G401 (cell line): ENCODE measurements at places on chromosomes 7 and 10. TPM values are rescaled to one million over a fixed set of nuclear protein-coding genes. Genes with fewer than 3 reads are reported as not detected.

DNA sequence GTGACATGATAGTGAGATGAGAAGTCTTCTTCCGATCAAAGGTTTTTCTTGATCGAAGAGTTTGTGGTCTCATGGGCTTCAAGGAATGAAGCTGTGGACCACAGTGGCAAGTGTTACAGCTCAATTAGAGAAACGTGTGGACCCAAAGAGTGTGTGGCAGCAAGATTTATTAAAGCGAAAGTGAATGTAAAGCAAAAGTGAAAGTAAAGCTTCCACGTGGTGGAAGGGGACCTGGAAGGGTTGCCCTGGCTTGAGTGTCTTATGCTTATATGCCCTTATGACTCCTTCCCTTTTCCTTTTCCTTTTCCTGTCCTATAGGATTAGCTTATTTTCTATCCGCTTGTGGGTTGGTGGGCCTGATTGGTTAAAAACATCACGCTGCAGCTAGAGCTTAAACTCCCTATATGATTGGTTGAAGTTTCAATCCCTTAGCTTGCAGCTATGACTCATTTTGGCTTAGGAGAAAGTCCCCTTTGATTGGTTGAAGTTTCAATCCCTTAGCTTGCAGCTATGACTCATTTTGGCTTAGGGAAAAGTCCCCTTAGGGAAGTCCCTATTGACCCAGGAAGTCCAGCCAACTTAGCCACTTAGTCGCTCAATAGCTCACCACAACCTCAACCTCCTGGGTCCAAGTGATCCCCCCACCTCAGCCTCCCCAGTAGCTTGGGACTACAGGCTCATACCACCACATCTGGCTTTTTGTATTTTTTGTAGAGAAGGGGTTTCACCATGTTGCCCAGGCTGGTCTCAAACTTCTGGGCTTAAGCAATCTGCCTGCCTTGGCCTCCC lies 34.7 kb downstream of the MRPS24 start:
- no peak for DNase-seq

DNA sequence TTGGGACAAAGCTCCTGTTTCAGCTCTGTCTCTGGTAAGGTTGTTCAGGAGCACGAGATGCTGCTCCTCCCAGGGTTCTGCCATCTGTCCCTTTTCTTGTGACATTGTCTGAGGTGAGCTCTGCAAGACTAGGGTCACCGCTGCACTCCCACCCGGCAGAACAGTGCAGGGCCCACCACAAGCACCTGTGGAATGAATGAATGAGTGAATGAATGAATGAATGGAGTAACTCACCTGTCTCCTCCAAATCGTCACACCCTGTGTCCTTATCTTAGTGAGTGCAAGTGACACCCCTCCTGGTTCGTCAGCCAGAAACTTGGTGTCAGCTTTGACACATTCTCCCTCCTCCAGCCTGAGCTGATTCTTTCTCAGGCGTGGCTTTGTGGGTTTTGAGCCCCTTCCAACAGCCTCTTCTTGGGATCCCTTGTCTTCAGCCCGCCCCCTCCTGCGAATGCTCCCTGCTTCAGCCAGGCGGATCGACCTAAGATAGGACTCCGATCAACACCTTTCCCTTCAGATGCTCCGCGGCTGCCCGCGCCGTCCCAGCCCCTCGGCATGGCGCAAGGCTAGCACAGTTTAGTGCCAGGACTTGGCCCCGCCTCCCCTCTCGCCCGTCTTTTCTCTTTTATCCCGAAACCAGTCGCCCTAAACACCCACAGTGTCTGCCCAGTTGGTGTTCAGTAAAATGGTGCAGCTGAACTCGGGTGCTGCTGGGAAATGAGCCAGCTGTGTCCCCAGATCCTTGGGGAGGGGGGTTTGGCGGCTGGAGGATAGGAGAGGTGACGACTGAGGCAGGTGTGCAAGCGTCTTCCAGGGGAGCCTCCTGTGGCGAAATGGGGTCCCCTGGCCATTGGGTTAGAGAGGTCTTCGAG lies 89.3 kb downstream of the BEND7 start:
- peak; percentile 34 for DNase-seq

DNA sequence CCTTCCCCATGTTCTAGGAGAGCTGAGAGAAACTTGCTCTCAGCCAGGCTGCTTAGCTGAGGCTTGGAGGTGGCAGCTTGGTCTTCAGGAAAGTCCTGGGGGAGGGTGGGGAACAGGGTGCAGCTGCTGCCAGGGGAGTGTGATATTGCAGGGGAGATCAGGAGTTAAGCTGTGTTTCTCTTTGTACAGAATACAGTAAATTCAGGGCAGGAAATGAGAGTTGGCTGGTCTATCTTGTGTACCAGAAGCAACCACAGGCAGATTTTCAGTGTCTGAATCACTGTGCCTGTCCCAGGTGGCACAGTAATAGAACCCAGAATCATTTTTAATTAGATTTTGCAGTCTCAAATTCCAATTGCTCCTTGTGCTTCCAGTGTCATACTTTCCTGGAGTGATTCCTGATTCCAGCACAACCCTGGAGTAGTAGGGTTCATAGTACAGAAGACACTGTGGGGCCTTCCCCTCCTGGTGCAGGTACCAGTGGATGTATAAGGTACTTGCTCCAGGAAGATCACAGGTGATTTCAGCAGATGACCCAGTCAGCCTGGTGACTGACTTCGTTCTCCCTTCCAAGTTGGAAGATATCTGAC lies 94.0 kb upstream of the TARP start:
- DNase-seq = no peak

GRCh38 chr10:77524281-77524711 lies 113.3 kb downstream of the KCNMA1 start:
- DNase-seq = peak; percentile 28

DNA sequence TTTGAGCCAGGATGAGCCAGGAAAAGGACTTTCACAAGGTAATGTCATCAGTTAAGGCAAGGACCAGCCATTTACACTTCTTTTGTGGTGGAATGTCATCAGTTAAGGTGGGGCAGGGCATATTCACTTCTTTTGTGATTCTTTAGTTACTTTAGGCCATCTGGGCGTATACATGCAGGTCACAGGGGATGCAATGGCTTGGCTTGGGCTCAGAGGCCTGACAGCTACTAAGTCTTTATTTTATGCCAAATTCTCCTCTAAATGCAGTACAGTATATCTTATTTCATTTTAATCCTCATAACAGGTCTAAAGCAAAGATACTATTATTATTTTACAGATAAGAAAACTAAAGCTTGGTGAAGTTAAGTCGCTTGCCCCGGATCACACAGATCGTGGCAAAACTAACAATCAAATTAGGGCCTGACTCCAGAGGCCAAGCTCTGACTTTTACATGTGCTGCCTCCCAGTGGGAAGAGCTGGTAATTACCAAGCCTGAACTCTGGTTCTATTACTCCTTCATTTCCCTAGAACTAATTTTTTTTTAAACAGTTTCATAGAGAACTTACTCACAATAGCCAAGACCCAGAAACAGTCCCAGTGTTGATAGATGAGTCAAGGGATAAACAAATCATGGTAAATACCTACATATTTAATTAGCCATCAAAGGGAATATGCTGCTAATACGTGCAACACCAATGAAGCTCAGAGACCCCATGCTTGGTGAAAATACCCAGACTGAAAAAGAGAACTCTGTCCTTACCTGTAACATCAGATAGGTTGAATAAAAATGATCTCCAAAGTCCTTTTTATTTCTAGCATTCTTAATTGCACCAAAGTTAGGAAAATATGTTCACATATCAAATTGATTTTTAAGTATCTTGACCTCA lies 35.4 kb downstream of the C7orf25 start:
- DNase-seq = peak; percentile 25

GRCh38 chr7:48300301-48300700 lies 129.0 kb downstream of the ABCA13 start:
- no peak for DNase-seq

DNA sequence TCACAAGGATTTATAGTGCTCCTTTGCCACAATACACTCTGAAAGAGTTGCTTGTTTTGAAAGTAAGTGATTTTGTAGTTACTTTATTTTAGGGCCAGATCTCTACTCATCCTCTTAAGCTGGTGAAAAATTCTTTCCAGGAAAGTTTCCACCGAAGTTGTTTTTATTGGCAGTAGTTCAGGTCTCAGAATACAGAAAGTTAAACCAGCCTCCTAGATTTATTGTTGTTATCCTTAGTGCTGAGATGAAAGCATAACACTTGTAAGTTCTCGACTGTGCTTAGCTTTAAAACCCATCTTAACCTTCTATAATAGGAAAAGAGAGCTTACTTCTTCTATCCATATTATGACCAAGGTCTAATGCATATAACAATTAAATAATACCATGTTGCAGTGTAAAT lies 5.5 kb downstream of the AP3M1 start:
- no peak for DNase-seq

DNA sequence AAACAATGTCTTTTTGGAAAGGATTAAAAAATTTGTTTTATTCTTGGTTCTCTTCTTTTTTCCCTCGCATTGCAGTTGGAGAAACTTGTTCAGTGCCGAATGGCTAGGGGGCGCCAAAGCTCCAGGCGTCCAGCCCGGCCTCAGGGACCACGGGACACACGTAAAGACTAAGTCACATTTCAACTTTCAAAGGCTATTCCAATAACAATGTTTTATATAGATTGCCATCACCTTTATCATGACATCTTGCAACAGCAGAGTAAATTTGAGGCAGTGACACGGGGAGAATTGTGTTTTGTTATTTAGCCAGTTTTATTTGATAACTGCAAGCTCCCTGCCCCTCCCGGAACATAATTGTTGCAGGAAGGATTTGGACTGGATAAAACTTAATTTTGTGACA lies 2.2 kb upstream of the IGFBP3 start:
- DNase-seq = peak; percentile 48

DNA sequence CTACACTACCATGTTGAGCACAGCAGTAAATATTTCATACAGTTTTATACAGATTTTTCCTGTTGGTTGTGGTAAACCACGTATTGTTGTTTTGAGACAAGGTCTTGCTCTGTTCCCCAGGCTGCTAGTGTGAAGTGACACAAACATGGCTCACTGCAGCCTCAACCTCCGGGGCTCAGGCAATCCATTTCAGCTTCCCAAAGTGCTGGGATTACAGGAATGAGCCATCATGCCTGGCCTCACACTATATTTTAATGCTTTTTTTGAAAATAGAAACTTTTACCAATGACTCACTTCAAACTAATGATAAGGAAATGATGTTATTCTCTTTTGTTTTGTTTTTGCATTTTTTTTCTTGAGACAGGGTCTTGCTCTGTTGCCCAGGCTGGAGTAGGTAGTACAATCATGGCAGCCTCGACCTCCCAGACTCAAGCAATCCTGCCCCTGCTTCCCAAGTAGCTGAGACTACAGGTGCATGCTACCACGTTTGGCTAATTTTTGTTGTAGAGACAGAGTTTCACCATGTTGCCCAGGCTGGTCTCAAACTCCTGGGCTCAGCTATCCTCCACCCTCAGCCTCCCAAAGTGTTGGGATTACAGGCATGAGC lies 210.6 kb downstream of the TPST1 start:
- DNase-seq = no peak

DNA sequence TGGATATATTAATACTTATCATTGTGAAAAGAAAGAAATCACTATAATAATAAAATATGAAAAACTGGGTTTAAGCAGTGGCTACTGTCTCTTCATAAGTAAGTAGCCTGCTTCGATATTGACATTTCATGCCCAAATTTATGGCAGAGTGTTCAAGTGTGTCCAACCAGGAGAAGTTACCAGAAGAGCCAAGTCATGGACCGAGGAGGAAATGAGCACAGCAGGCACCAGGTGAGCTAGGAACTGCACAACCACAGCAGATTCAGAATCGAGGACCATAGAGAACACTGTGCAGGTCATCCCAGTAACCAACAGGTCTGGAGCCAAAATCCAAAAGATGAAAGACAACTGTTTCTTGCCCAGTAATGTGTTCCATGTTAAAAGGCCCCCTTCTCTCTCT lies 79.9 kb upstream of the ABCB5 start:
- DNase-seq = no peak

DNA sequence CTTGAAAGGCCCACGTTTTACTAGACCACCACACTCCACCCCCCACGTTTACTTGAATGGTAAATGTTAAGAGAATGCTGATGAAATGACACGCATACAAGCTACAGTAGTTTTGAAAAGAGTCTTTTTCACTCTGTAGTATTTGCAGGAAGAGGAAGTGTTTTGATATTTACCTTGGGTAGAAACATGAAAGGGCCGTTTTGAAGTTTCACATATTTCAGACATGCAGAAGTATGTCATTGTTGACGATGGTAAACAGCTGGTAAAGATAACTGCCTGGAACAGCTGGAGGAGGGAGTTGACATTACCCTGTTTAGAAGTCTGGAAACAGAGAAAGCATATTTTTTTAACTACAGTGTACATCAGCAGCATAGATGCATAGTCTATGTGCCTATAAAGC lies 160.7 kb downstream of the NXPH1 start:
- no peak for DNase-seq

DNA sequence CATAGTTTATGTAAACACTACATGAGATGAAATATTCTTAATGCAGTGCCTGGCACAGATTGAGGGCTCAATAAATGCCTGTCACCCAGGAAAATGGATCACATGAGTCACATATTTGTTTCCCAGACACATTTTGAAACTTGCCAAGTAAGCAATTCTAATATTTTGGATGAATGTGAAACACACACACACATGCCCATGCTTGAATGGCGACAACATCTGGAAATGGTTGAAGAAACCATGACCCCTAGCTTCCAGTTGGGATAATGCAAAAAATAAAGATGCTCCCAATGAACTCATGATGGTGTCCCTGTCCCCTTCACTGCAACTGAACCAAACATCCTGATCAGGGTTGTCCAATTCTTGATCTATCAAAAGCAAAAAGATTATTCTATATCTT lies 797.3 kb downstream of the XPNPEP1 start:
- DNase-seq = no peak

DNA sequence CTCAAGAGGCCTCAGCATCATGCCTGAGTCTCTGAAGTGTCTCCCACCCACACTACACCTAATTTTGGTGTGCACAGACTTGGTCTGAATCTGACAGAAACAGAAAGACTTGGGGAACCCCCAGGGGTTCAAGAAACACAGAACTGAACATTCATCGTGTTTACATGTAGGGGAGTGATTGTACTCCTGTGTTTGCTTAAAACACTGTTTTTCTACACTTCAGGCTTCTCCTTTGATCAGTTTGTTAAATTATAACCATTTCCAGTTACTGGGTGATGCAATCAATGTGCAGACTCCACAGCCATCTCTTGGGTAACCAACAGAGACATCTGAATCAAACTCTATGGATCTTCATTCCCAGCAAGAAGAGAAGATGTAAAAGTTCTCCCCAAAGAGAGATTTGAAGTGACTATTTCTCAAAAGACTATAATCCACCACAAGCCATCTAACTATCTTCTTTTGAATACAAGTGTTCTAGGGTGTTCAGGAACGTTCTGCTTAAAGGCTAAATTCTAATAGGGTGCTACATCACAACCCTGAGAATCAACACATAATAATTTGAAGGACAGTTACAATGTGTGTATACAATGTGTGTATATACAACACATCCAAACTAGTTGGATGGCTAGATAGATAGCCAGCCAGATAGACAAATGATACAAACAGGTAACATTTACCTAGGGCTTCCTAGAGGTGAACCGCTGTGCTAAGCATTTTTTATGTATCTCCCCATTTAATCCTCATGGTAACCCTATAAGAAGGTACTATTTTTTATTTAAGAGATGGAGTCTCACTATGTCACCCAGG lies 34.2 kb downstream of the DNAJC12 start:
- DNase-seq = no peak

GRCh38 chr10:79088176-79088575 lies 19.4 kb downstream of the ZMIZ1 start:
- peak; percentile 58 for DNase-seq

- DNase-seq = peak; percentile 65
Measured at GRCh38 chr7:130988443-130988842, 254.4 kb upstream of the KLF14 start.

The TEX36 gene
- total RNA-seq = not detected in 2 replicates

The ZNF736 gene
- total RNA-seq = 0.81 TPM in 1 of 2 replicates, not detected in the other

The LBX1 gene
- total RNA-seq = 17.5 and 32.2 TPM in 2 replicates

The ESYT2 gene
- total RNA-seq = 26.6 and 34.8 TPM in 2 replicates

The BTAF1 gene
- 24.3 and 25.6 TPM in 2 replicates for total RNA-seq

The GPC2 gene
- total RNA-seq = 8.8 and 9.0 TPM in 2 replicates

The STEAP2 gene
- 0.10 and 0.80 TPM in 2 replicates for total RNA-seq

The ARPC1B gene
- 281 and 284 TPM in 2 replicates for total RNA-seq
